ENCODE measurements at places on chromosomes 11 and 22. TPM values are rescaled to one million over a fixed set of nuclear protein-coding genes. Genes with fewer than 3 reads are reported as not detected.

DNA sequence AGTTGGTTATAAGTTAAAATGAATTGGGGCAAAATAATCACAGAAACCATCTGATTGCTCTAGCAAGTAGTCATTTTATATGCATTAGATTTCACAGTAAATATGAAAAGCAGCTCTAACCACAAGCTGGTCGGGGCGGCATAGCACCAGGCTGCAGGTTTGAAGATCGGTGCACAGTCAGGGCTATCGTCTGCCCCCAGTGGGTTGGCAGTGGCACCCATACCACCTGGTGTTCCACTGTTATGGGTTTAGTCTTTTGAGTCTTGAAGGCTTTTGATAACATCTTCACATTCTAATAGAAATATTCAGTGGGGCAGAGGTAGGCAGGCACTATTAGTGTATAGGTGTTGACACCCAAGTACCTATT, 62.1 kb downstream of the GRK3 start:
- DNase-seq, result no peak

The RAB36 gene
- total RNA-seq, result 2.3 TPM

DNA sequence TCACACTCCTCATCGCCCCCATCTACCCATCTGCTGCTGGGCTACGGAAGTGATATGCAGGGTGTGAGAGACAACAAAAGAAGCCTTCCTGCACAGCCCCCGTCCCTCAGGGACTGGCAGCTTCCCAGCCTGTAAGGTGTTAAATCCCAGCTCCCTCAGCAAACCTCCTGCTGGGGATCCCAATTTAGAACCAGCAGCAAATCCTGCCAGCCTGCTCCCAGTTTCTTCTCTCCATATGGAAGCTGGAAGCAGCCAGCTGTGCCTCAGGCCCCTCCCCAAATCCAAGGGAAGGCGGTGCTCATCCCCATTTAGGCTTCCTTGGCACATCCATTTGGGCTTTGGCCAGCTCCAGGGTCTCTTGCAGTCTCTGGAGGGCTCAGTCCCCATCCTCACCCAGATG, 47.5 kb downstream of the PAMR1 start:
- no peak for DNase-seq

The CD6 gene
- total RNA-seq, result 0.39 TPM

GRCh38 chr22:39265143-39265886, 20.5 kb upstream of the PDGFB start:
- no peak for DNase-seq

- no peak for DNase-seq
These were observed 348.0 kb downstream of the BUD13 start for GRCh38 chr11:116424615-116425261.

The CLCF1 gene
- 0.89 TPM for total RNA-seq

The PGM2L1 gene
- 6.1 TPM for total RNA-seq

The LARGE1 gene
- total RNA-seq, result 16.4 TPM

- DNase-seq, result no peak
These were observed 33.4 kb downstream of the GRAMD4 start for GRCh38 chr22:46653596-46653995.

The MFRP gene
- 0.10 TPM for total RNA-seq

The GPR83 gene
- 0.10 TPM for total RNA-seq

The IFITM10 gene
- total RNA-seq, result 0.99 TPM

DNA sequence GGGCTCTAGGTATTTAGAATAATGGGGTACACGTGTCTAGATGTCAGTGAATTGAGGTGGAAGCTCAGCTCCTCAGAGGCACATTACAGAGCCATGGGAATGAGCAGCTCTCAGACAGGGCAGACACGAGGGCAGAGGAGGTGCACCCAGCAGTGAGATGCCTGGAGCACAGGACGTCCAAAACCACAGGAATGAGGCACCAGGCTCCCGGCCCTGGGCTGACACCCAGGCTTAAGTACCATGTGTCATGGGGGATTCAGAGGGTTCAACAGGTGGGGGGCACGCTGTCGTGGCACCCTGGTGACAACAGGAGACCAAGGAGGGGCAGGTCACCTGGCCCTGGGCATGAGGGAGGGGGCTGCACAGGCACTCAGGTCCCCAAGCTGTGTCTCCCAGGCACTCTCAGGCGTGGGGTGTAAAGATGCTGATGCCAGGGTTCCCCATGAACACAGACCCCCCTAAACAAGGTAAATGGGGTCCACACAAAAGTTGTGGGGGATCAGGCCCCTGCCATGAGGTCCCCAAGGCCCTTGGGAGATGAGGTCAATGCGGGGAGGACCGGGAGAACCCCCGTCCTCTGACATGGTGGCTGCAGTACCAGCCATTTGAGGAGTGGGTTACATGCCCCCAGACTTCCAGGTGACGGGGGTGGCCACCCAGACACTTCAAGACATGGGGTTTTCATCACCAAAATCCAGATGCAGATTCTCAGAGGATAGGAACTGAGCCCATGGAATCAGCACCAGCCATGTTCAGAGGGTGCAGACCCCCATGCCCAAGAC, 5.6 kb upstream of the SYT8 start:
- DNase-seq, result no peak

- no peak for DNase-seq
These were observed 18.4 kb downstream of the ABTB2 start for GRCh38 chr11:34339149-34340064.

The LDLRAD3 gene
- total RNA-seq, result 9.4 TPM

DNA sequence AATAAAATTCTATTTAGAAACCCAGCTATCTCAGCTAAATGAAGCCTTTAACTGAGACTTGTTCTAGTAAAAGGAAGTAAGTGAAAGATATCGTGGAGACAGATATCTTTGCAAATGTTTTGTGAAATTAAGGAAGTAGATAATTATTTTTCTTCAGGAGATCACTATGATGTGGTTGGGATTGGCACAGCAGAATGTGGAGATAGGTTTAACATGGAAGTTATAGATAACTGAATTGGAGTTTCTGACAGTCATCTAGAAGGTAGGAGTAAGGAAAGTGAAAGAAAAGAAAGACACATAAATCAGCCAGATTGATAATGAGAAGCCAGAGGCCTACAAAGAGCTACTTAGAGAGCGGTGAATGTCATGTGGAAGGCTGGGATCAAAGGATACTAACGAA, 4.7 kb upstream of the CASP5 start:
- DNase-seq, result no peak

The MYRF gene
- 0.30 TPM for total RNA-seq

GRCh38 chr11:73308003-73308960, at the start of gene ARHGEF17:
TSS of gene ARHGEF17 (plus strand) at chr11:73308276. CDS start at chr11:73308639, 363 bp downstream.
- peak; percentile 84 for DNase-seq

The GRAP2 gene
- total RNA-seq, result 3.5 TPM

DNA sequence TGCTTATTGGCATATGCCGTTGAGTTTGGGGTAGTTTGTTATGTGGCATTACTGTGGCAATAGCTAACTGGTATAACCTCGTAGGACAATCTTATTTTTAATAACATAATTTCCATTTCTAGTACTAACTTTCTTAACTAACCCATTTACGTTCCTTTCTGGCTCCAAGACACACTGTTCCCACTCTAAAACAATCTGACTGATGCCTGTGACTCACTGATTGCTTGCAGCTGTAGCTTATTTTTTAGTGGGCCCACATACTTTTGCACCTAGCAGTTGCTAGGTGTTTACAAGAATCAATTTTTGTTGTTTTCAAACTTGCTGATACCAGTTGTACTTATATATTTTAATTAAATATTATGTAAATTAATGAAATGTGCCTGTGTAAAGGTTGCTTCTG, 52.2 kb downstream of the FAT3 start:
- DNase-seq, result no peak

The AP5B1 gene
- total RNA-seq, result 6.9 TPM

- DNase-seq, result no peak
These were observed 25.4 kb downstream of the TPBGL start for GRCh38 chr11:75265851-75266531.

The APOA4 gene
- total RNA-seq, result not detected

GRCh38 chr11:106998116-106998915, 20.0 kb downstream of the GUCY1A2 start:
- DNase-seq, result peak; percentile 91

The LRRC4C gene
- total RNA-seq, result 4.2 TPM

The OR52E5 gene
- total RNA-seq, result not detected

DNA sequence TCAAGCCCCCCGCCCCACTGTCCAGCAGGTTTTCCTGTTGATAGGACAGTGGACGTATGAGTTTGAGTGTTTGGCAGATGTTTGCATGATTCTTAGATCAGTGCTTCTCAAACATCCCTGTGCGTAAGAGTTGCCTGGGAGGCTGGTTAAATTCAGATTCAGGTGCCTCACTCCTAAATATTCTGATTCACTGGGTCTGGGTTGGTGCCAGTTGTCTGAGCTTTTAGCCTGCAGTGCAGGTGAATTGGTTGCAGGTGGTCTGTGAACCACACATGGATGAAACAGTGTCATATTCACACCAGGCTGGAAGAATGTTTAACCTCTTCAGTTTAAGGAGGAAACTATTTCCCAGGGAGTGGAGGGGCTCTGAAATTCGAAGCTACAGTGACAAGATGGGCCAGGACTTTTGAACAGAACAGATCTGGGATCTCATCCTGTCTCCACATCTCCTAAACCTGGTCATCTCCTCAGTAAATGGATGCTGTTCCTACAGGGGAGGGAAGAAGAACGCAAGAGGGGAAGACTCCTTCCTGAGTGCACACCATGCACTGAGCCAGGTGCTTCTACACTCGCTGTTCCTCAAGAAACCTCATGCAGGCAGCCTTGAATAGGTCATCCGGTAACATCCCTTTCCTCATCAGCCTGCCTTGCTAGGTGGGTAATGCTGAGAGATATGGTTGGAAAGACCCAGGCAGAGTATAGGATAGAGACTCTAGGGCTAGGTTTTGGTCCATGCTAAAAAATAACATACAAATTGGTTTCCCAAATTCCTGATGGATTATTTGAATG, 47.8 kb downstream of the TEAD1 start:
- DNase-seq, result no peak

GRCh38 chr11:20912065-20912821, 242.9 kb downstream of the NELL1 start:
- no peak for DNase-seq

DNA sequence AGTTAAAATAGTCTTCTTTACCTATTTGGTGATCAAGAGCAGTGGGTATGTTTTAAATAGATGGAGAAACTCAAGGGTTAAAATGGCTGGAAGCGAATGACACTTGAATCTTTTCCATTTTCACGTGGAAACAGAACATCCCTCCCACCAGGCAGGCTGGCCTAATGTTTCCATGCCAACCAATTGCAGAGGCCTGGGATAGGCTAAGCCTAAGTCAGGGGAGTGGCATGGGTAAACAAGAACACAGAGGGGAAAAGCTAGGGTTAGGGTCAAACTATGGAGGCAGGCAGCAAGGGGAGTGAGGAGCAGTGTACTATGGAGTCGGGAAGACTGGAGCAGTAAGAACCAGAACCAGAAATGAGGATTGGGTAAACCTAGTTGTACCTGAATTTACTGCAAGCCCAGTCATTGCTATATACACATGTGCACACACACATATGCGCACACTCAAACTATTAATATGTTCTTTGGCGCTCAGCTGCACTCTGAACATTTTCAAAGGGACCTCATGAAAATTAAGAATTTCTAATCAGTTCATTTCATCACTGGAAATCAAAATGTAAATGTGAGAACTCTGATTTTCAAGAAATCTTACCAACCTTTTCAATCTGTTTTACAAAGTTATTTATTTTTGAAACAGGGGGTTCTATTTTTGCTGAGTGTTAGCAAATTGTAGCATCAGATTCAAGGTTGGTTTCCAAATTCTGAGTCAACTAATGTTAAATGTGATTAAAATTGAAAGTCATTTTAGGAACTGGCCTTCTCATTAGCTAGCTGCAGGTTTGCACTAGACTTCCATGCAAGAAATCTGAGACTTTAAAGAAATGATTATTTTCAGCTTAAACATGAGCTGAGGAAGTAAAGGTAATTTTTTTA, 327.0 kb upstream of the CCDC90B start:
- no peak for DNase-seq

The HSPB2 gene
- 3.2 TPM for total RNA-seq

The NRIP3 gene
- total RNA-seq, result 0.39 TPM

- no peak for DNase-seq
These were observed 10.8 kb downstream of the LARGE2 start for GRCh38 chr11:45933131-45933831.

- no peak for DNase-seq
These were observed 107.7 kb upstream of the CLMP start for GRCh38 chr11:123302751-123303195.

The DGCR8 gene
- 25.7 TPM for total RNA-seq

GRCh38 chr11:129013737-129014475, 71.2 kb upstream of the TP53AIP1 start:
- DNase-seq, result no peak

GRCh38 chr11:58577555-58578135, 1.2 kb upstream of the ZFP91 start:
- peak; percentile 64 for DNase-seq

DNA sequence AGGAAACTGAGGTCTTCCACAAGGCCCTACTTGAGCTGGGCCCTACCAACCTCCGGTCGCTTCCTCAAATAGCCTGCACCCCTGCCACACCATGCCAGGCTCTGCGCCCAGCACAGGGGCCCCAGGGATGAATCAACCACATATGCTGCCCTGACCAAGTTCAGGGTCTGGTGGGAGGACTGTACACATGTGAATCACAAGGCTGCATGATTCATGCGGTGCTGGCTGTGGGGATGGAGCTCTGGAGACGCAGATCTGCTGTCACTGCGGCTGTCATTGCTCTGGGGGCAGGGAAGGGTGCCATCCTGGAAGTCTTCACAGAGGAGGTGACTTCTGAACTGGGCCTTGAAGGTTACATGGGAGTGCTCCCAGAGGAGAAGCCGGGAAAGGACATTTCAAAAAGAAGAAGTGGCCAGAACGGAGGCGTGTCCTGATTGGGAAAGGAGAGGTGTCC, 21.5 kb downstream of the CYTH4 start:
- DNase-seq, result no peak

The SLC15A3 gene
- 8.8 TPM for total RNA-seq

DNA sequence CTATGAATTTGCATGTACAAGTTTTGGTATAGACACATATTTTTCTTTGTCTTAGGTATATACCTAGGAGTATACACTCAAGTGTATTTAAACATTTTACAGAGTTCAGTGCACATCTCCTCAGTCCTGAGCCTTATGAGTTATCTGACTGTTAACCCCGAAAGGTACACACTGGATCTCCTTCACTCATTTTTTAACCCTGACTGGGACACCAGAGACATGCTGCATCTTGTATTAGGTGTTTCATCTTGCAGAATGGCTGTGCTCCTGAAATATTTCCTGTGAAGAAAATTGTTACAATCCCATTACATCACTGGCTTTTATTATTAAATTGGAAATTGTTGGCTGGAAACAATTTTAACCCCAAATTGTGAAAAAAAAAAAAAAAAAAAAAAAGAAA, 15.3 kb downstream of the PARVA start:
- DNase-seq, result no peak

- DNase-seq, result no peak
These were observed 6.3 kb downstream of the MCAM start for GRCh38 chr11:119310682-119311052.

GRCh38 chr11:33772300-33772699, 2.0 kb downstream of the FBXO3 start:
- DNase-seq, result no peak

DNA sequence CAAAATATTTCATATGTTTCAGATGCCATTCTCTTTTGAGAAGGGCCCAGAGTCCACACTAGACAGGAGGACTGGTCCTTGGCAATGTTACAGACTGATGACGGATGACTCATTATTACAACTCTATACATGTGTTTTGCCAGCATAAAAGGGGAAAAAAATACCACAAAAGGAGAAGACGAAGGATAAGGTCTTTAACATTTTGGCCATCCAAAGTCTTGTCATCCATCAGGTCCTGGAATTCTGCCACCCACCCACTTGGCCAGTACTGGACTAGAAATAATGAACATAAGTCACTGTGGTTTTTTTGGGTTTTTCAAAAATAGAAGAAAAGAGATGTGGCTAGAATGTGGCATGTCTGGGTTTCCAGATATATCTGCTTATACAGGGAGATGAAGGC, 57.7 kb upstream of the BDNF start:
- DNase-seq, result no peak

All from skin of body (tissue), 3 donors.